ENCODE measurements at places on chromosomes 7 and 10. TPM values are rescaled to one million over a fixed set of nuclear protein-coding genes. Genes with fewer than 3 reads are reported as not detected.

DNA sequence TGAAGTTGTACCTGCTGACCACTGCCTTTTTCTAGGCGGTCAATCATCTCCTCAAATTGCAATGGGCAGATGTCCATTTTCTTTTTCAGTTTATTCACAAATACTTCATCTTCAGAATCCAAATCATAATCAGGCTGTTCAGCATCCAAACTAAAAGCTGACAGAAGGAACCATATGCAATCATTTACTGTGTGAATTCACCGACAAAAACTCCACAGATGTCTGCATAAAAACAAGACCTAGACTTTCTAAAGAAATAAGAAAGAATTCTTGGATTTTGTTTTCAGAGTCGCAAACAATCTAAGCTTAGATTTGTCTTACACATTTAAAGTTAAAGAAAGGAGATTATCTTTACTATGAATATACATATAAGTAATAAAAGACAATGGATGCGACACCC lies 53.4 kb downstream of the EPC1 start:
- DNase-seq = no peak

- no peak for DNase-seq
Measured at GRCh38 chr10:77415313-77415960, 222.2 kb downstream of the KCNMA1 start.

The AKR1C8 gene
- total RNA-seq = not detected

The ASAH2 gene
- 5.8 TPM for total RNA-seq

The MSMB gene
- not detected for total RNA-seq

GRCh38 chr7:74059681-74060588 lies 23.7 kb upstream of the LIMK1 start:
- no peak for DNase-seq

GRCh38 chr10:108629834-108630233 lies 1293.5 kb downstream of the XPNPEP1 start:
- no peak for DNase-seq

DNA sequence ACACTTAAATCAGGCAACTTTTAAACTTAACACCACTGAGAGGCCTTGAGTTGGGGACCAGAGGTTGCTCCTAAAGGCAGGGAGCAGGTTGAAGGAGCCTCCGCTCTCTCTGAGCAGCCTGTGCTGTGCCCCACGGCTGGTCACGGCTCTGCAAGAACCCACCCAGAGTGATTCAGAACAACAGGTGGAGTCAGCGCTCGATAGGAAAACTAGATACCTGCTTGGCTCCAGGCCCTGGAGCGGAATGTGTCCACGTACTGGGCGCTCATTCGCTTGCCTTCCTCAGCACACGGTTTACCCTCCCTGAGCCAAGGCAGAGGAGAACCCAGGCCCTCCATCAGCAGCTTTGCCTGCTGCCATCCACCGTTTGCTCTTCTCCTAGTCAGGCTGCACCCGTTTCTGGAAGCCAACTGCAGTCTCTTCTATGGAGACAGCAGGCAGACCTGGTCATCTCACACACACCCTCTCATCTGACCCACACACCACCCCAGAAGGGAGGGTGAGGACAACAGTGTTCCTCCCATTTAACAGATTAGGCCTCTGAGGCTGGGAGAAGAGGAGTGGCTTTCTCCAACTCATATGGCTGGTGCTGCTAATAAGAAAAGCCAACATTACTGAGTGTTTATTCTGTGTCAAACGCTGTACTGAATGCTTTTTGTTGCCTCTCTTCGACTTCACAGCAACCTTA lies 37.6 kb upstream of the PDCD4 start:
- no peak for DNase-seq

GRCh38 chr7:104933521-104933988 lies 80.5 kb upstream of the KMT2E start:
- no peak for DNase-seq

All from activated naive CD4-positive, alpha-beta T cell treated with anti-CD3 and anti-CD28 coated beads, Interleukin-2, amount 50 U/mL, for 72 hours (primary cell).